Activated naive CD4-positive, alpha-beta T cell treated with Interleukin-2 at 50 U/mL for 16 hours (primary cell): ENCODE measurements at places on chromosomes 6 and 20.

- DNase-seq: no peak
Measured at GRCh38 chr6:21598674-21599023, 5.1 kb downstream of the SOX4 start.

DNA sequence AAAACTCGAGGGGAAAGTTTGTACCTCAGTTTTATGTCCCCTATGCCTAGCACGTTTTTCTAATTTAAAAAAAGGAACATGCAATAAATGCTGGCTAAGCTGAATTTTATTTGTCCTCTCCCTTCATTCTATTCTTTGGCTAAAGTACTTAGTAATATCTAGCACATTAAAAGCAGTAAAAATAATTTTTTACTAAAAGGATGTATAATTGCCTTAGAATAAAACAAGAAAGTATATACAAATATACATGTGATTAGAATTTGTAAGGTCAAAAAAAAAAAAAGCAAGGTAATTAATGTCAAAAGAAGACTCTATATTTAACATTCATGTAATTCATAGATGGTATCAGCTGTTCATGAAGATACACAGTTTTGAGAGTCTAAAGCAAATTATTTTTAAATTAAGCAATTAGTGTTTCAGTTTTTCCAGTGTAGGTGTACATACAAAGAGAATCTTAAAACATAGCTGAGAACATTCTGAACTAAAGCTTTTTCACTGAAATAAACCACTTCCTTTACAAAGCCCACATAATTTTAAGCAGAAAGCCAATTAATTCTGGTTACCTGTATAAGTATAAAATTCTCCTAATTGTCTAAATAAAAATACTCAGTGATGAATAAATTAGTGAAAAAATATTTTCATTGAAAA lies 32.4 kb downstream of the HBS1L start:
- DNase-seq: no peak

DNA sequence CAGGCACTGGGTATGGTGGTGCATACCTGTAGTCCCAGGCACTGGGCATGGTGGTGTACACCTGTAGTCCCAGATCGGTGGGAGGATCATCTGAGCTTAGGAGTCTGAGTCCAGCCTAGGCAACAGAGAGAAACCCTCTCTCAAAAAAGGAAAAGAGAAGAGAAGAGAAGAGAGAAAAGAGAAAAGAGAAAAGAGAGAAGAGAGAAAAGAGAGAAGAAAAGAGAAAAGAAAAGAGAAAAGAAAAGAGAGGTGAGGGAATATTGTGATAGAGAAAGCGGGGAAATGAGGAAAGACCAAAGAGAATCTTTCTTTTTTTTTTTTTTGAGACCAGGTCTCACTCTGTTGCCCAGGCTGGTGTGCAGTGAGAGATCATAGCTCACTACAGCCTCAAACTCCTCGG lies 108.7 kb downstream of the ARHGAP18 start:
- DNase-seq: no peak

- DNase-seq: no peak
Measured at GRCh38 chr6:52524918-52525317, 51.9 kb downstream of the TRAM2 start.

- DNase-seq: no peak
Measured at GRCh38 chr6:127762284-127762683, 138.6 kb downstream of the THEMIS start.

- DNase-seq: no peak
Measured at GRCh38 chr6:136685540-136686108, 106.7 kb downstream of the MAP3K5 start.

DNA sequence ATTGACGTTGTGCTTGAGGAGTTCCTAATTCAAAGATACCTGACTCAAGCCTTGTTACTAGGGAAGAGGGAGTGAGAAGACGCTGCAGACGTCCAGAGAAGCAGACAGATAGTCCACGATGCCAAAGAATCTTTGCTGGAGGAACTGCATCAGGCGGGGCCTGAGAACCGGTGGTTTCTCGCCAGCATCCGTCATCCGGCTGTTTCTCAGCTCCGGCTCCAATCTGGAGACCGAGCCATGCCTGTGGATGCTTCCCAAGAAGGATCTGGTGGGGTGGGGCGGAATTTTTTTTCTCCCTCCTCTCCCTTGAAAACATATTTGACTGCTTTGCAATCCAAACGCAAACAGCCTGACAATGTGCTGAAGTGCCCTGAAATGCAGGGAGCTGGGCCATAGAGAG lies 125.8 kb upstream of the SRSF6 start:
- no peak for DNase-seq

DNA sequence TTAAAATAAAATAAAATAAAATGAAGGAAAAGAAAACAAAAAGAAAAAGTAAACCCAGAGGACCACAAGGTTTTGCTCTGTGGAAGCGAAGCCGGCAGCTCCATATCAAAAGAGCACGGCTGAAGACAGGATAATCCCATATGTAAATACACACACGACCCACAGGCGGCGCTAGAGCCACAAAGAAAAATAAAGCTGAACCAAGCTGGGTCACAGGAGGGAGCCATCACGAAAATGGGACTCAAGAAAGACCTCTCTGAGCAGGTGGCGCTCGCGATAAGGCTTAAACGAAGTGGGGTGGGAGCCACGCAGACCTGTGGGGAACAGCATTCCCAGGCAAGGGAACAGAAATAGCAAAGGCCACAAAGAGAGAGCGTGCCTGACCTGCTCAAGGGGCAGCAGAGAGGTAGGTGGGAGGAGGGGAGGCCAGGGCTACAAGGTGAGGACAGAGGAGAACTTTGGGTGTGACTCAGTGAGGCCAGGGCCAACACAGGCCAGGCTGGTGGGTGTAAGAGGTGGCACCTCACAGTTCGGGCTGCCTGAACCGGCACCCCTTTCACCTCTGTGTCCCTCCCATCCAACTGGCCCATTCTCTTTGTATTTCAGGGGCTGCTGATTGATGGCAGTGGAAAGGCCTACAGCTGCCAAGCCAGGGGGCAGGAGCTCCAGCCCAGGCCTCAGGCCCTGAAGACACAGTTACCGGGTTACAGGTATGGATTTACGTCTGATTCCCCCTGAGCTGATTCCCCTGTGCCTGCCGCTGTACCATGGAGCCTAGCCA lies 26.0 kb downstream of the PTGIS start:
- DNase-seq: peak; percentile 76

DNA sequence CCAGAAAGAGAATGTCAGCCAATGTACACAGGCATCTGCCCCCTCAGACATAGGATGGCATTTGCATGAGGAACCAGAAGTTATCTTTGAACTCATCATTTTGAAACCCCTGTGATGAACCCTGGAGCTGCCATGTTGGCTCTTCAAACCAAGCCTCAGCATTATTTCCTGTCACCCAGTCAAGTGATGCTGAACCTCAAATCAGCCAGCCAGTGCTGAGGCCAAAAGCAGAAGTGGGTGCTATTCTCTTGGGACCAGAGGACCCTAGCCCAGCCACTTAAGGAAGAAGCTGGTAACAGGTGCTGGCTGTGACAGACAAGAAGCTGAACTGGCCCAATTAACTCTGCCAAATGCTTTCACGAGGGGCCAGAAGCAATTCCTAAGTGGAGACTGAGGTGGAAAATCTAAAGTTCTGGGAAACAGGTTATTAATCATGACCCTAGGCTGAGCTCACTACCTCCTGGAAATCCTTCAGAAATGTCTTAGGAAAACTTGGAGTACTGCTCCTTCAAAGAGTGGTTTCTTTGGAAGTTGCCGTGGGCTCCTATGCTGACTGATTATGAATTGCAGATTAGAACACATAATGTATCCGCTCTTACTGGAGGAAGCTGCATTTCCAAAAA lies 4.0 kb downstream of the PKIG start:
- no peak for DNase-seq

GRCh38 chr6:11552442-11552841 lies 14.9 kb downstream of the TMEM170B start:
- DNase-seq: no peak

DNA sequence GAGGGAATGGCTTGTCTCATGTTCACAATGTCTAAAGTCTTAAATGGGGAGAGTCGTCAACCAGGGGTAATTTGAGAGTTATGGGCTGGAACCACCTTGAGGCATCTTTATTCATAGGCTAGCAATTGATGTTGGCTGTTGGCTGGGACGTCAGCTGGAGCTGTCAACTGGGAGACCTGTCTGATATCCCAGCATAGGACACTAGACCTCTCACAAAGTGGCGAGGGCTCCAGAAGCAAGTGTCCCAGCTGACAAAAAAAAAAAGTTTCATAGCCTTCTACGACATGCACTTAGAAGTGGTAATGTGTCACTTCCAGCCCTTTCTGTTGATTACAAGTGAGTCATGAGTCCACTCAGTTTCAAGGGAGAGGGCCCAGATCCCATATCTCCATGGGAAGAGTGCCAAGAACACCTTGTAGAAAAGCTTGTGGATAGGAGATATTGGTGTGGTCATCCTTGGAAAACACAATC lies 278.0 kb downstream of the ESR1 start:
- no peak for DNase-seq
